ENCODE measurements at places on chromosomes 4 and X.

- DNase-seq: no peak
Measured at GRCh38 chr4:40992472-40993295, 221.7 kb downstream of the APBB2 start.

DNA sequence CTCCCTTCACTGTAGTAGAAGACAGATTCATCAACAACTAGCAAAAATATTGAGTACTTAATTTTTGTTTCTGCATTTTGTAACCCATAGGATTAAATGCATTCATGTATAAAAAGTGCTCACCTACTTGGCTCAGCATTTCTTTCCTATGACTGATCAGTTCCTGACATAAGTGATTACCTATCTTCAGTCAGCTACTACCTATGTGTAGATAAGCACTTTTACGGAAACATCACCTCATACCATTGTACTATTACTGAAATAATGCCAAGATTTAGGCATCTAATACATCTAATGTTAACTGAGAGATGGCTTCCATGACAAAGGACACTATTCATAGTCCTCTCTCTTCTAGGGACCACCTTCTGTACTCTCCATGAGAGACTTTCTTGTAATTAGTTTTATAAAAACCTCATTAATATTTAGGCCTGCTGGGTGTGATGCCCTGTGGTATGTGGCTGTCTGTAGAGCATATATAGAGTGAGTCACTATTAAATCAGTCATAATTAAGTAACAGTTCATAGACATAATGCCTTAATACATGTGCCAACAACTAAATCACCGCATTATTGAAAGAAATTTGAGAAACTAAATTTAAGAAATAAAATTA is 147.0 kb downstream of the PDGFC start:
- no peak for DNase-seq

DNA sequence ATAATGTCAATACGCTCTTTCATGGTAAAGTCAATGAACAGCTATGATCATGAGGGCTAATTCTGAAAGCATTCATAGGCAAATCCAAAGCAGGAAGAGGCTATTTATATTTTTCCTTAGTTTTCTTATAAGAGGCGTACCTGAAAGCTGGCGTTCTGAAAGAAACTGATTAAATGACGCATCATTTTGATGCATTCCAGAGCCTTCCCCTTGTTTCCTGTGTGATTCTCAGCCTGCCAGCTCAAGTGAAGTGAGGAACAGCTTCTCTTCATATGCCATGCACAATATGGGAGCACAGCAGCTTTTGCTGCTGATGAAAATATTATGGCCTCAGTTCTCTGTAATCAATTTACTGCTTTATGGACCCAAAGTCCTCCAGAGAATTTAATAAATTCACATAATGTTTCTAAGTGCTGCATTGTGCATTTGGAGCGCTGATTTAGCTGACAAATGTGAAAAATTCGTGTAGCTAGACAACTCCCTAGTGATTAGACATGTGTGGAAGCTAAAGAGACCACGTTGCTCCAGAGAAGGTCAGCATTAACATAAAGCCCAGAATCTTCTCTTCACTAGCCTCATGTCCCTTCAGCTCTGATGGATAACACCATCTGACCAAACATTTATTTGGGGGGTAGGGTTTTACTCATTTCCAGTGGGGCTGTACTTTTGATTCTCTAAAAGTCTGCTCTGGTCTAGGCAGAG is 110.8 kb downstream of the GPAT3 start:
- DNase-seq: no peak

DNA sequence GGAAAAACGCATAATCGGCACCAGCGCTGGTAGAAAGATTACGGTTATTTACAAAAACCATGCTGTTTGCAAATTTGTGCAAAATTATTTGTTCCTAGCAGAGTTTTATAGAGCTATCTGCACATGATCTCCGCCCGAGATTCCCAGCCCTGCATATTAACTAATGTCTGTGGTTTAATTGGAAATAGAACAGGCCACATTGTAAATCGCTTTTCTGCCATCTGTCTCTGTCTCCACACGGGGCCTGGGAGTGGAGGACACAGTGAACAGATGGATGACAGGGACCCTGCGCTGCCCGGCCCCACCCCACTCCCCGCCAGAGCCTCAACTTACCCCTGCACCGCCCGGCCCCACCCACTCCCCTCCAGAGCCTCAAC is 126.9 kb downstream of the FAM53A start:
- DNase-seq: no peak

- no peak for DNase-seq
Measured at GRCh38 chr4:152039023-152039481, 278.2 kb upstream of the GATB start.

DNA sequence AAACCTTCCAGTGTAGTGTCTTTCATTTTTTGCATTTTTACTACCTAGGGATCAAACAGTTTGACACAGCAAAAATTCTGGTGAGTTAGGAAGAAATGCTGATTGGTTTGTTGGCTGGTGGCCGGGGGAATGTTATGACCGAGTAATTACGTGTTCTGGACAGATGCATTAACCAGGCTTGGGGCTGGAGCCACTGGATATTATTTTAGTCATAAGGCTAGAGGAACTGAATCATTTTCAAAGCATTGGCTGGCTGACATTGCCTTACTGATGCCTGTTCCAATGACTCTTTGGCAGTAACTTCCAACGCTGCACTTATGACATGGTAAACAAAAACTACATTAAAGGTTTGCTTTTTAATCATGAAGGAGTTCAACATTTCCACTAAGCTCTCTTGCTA is 84.6 kb downstream of the FBXO8 start:
- DNase-seq: no peak

GRCh38 chrX:68894513-68895340 is 65.9 kb downstream of the EFNB1 start:
- DNase-seq: no peak

DNA sequence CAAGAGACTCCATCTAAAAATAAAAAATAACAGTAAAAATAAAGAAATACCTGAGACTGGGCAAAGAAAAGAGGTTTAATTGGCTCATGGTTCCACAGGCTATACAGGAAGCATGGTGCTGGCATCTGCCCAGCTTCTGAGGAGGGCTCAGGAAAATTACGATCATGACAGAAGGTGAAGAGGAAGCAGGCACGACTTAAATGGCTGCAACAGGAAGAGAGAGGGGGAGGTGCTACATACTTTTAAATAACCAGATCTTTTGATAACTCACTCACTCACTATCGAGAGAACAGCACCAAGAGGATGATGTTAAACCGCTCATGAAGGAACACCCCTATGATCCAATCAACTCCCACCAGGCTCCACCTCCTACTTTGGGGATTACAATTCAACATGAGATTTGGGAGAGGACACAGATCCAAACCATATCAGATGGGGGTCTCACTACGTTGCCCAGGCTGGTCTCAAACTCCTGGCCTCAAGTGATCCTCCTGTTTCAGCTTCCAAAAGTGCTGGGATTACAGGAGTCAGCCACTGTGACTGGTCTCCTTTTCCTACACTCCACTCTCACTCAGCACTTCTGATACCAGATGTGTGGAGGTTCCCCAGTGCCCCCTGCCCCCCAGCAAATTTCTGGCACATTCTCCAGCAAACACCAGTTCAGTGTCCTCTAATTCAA is 11.9 kb upstream of the ZNF157 start:
- peak; percentile 34 for DNase-seq

GRCh38 chrX:104566681-104567501 is 892 bp downstream of the IL1RAPL2 start:
- DNase-seq: no peak

DNA sequence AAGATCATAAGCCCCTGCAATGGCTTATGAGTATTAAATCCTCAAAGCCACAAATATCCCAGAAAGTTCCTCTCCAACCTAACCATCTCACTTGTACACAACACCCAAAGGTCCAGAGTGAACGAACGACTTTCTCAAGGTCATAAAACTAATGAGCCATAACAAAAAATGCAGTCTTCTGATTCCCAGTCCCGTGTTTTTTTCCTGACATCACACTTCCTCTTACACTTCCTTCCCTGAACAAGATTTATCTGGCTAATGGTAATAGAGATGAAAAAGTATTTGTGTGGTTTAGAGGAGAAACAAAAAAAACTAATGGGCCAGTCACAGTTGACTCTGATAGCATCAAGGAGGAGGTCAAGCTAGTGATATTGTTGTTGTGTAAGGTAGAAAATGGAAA is 99.5 kb upstream of the KLHL13 start:
- no peak for DNase-seq

- no peak for DNase-seq
Measured at GRCh38 chr4:8362483-8362882, 78.0 kb downstream of the ACOX3 start.

DNA sequence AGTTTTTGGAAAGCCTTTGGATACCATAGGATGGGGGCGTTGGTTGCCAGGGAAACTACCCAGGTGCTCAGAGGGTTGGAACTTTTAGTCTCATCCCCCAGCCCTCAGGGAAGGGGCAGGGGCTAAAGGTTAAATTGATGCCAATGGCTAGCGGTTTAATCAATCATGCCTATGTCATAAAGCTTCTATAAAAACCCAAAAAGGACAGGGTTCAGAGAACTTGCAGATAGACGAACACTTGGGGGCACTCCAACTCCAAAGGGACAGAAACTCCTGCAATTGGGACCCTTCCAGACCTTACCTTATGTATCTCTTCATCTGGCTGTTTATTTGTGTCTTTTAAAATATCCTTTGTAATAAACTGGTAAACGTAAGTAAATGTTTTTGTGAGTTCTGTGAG is 30.0 kb upstream of the GPR173 start:
- no peak for DNase-seq

- no peak for DNase-seq
Measured at GRCh38 chr4:25889589-25890503, 24.2 kb upstream of the SMIM20 start.

DNA sequence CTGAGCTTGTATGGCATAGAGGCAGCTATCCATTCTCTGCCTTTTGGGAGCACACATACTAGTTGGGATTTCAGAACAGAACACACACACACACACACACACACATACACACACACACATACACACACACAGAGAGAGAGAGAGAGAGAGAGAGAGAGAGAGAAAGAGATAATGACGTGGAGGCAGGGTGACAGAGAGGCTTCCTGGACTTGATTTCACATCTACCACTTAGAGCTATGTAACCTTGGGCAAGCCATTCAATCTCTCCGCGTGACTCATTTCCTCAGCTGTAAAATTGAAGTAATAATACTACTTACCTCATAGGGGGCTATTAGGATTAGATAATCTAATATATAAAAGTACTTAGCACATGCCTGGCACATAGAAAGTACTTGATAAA is 12.3 kb upstream of the GRIA3 start:
- DNase-seq: no peak

- no peak for DNase-seq
Measured at GRCh38 chrX:110268886-110269285, 49.0 kb downstream of the AMMECR1 start.
